ENCODE measurements at places on chromosomes 2 and 18. TPM values are rescaled to one million over a fixed set of nuclear protein-coding genes. Genes with fewer than 3 reads are reported as not detected.

Gene IL36G
- not detected for polyA plus RNA-seq

Gene HOXD8
- 36.6 TPM for polyA plus RNA-seq

Gene NGEF
- 7.9 TPM for polyA plus RNA-seq

Gene CIB4
- 30.6 TPM for polyA plus RNA-seq

Gene DOCK10
- 2.9 TPM for polyA plus RNA-seq

Gene UPP2
- polyA plus RNA-seq, result not detected

Gene PROC
- not detected for polyA plus RNA-seq

All from testis (tissue), 5 donors.